Right lobe of liver (tissue), 6 donors: ENCODE measurements at places on chromosomes 7 and 10. TPM values are rescaled to one million over a fixed set of nuclear protein-coding genes. Genes with fewer than 3 reads are reported as not detected.

- H3K36me3 ChIP-seq, result peaks cover 7% of the 10 kb centered on the region
- no peak overlapping the region for H3K4me3 ChIP-seq
- H3K27me3 ChIP-seq, result no peaks in the 10 kb centered on the region
- peaks cover 13% of the 10 kb centered on the region for H3K4me1 ChIP-seq
Measured at GRCh38 chr10:97574374-97575126, 2.0 kb downstream of the ANKRD2 start.

DNA sequence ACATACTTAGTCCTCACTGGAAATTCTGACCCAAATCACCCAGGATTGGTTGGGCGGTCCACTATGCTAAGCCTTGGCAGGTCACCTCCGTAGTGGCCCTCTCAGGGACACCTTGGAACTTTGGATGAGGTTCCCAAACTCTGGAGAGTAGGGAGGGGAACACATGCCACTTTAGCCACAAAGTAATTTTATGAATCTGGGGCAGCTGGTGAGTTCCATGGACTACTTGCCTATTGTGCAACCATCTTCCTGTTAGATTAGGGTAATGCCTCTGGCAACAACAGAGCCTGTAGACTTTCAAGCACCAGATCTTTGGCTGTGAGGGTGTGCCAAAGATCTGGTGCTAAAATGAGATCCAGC lies 77.7 kb downstream of the ITGB8 start:
- no peaks in the 10 kb centered on the region for H3K4me1 ChIP-seq
- H3K27ac ChIP-seq, result no peak overlapping the region
- H3K27me3 ChIP-seq, result no peaks in the 10 kb centered on the region
- no peaks in the 10 kb centered on the region for H3K36me3 ChIP-seq

- no peak overlapping the region for H3K4me3 ChIP-seq
- H3K27ac ChIP-seq, result no peak overlapping the region
- H3K4me1 ChIP-seq, result no peaks in the 10 kb centered on the region
- H3K27me3 ChIP-seq, result no peaks in the 10 kb centered on the region
- H3K36me3 ChIP-seq, result no peaks in the 10 kb centered on the region
Measured at GRCh38 chr7:40763319-40764287, 628.8 kb downstream of the SUGCT start.

DNA sequence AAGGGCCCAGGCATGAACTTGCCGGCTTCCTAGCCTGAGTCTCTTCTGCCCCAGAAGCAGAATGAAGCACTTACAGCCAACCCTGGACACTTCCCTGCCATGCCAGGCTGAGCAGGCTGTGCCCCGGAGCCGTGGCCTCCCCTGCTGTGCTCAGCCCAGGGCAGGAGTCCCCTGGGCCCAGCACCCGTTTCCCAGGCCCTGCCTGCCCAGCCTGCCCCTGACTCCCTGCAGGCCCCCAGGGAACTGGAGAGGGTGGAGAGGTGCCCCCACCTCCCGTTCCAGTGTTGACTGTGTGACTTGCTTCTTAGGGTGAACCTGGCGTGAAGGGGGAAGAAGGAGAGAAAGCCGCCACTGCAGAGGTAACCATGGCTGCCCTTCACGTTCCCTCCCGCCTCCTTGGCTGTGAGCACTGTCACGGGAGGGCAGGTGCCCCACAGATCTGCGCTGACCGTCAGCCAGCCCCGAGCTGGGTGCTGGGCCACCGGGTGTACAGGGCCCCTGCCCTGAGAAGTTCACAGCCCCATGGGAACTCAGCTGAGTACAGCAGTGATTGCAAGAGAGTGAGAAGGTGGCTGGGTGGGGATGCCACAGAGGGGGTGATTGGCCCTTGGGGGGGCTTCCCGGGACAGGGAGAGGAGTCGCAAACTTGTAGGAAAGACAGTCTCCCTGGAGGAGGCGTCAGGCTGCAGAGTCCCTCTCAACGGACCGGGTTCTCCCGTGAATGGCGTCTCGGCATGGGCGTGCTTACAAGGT lies 75.9 kb downstream of the MYL10 start:
- H3K4me1 ChIP-seq, result no peaks in the 10 kb centered on the region
- H3K27ac ChIP-seq, result no peak overlapping the region
- no peaks in the 10 kb centered on the region for H3K27me3 ChIP-seq
- no peak for DNase-seq
- H3K36me3 ChIP-seq, result no peaks in the 10 kb centered on the region
- no peak overlapping the region for H3K4me3 ChIP-seq

DNA sequence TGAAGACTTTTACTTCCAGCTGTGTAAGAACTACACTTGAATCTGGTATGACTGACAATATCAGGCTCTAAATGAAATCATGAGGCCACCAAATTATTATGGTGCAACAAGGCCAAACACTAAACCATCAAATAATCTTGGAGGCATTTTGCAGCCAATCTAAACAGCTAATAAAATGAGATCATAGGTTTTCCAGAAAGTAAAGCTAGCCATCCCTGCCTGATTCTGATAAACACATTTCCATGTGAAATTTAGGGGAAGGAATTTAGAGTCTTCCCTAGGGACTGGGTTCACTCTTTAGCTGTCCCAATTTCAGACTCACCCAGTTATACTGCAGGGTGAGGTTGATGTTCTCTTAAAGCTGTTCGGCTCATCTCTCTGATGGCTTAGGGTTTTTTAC lies 190.3 kb upstream of the TMEM196 start:
- H3K27ac ChIP-seq, result no peak overlapping the region
- H3K4me1 ChIP-seq, result no peaks in the 10 kb centered on the region
- no peaks in the 10 kb centered on the region for H3K36me3 ChIP-seq
- no peak for DNase-seq

- no peaks in the 10 kb centered on the region for H3K4me1 ChIP-seq
- H3K27me3 ChIP-seq, result no peaks in the 10 kb centered on the region
- DNase-seq, result no peak
Measured at GRCh38 chr10:31353574-31353973, 34.6 kb downstream of the ZEB1 start.

Gene BICC1
- total RNA-seq, result 1.4 TPM

Gene MNX1
- total RNA-seq, result not detected

Gene SEMA3D
- 0.18 TPM for total RNA-seq

Gene PRSS37
- not detected for total RNA-seq

Gene TRPV5
- total RNA-seq, result not detected

Gene ARHGEF35
- total RNA-seq, result 3.6 TPM
